ENCODE measurements at places on chromosomes 6 and 20.
A peak's percentile ranks its signal among the peaks of the same experiment; 100 is the strongest.

- no peaks in the 10 kb centered on the region for H3K36me3 ChIP-seq
- H3K27me3 ChIP-seq, result no peaks in the 10 kb centered on the region
- H3K4me3 ChIP-seq, result no peak overlapping the region
- no peak overlapping the region for H3K27ac ChIP-seq
These were observed 111.8 kb downstream of the EDN3 start for GRCh38 chr20:59412181-59412580.

DNA sequence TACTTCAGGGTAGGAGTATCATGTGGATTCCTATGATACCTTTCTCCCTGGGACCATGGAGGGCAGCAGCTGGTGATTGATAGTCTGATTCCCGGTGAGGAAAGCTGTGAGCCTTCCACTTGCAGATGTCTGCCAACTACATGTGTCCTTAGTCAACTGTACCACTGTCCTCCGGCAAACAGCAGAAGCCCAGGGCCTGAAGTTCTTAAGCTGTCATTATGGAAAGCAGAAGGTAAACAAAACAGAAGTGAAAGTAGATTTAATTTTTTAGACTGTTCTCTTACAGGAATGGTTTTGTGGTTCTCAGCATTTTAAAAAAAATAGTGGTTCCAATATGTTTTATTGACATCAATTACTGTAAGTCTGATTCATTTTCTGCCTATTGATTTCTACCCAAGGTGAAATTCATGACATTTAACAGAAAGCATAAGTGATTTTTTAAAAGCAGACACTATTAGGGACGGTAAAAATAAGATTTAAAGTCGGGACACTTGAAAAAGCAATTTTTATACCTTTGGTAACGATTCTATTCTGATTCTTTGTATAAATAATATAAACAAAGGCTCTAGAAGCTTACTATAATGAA is 36.6 kb downstream of the PTPN1 start:
- H3K27ac ChIP-seq, result peak overlapping the region; percentile 20
- H3K36me3 ChIP-seq, result peaks cover 3% of the 10 kb centered on the region
- no peaks in the 10 kb centered on the region for H3K27me3 ChIP-seq
- no peak for DNase-seq

GRCh38 chr20:32674362-32674789 is 635 bp upstream of the C20orf203 start:
- H3K27ac ChIP-seq, result no peak overlapping the region
- peaks cover 14% of the 10 kb centered on the region for H3K4me1 ChIP-seq
- peak; percentile 65 for DNase-seq
- no peaks in the 10 kb centered on the region for H3K27me3 ChIP-seq
- H3K36me3 ChIP-seq, result no peaks in the 10 kb centered on the region

DNA sequence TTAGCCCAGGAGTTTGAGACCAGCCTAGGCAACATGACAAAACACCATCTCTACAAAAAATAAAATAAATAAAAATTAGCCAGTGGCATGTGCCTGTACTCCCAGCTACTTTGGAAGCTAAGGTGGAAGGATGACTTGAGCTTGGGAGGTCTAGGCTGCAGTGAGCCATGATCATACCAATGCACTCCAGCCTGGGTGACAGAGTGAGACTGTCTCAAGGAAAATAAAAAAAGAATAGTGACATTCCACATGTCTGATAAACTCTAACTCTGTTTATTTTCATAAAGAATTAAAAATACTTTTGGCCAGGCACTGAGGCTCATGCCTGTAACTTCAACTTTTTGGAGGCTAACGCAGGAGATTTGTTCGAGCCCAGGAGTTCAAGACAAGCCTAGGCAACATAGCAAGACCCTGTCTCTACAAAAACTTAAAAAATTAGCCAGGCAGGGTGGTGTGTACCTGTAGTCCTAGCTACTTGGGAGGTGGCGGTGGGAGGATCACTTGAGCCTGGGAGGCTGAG is 115.1 kb downstream of the GJA1 start:
- no peaks in the 10 kb centered on the region for H3K4me1 ChIP-seq
- H3K27ac ChIP-seq, result no peak overlapping the region

- no peaks in the 10 kb centered on the region for H3K36me3 ChIP-seq
- DNase-seq, result no peak
- no peaks in the 10 kb centered on the region for H3K27me3 ChIP-seq
- H3K27ac ChIP-seq, result no peak overlapping the region
- no peak overlapping the region for H3K4me3 ChIP-seq
These were observed 30.3 kb downstream of the BANF2 start for GRCh38 chr20:17730071-17730470.

GRCh38 chr20:9402546-9402945 is 111.8 kb upstream of the LAMP5 start:
- H3K36me3 ChIP-seq, result no peaks in the 10 kb centered on the region
- no peak for DNase-seq
- no peaks in the 10 kb centered on the region for H3K27me3 ChIP-seq
- no peak overlapping the region for H3K27ac ChIP-seq
- no peak overlapping the region for H3K4me3 ChIP-seq

GRCh38 chr6:109322825-109323224 is 59.4 kb downstream of the CD164 start:
- no peak overlapping the region for H3K27ac ChIP-seq
- H3K4me3 ChIP-seq, result no peak overlapping the region
- no peaks in the 10 kb centered on the region for H3K36me3 ChIP-seq
- no peak for DNase-seq
- no peaks in the 10 kb centered on the region for H3K4me1 ChIP-seq

- no peaks in the 10 kb centered on the region for H3K36me3 ChIP-seq
- H3K4me1 ChIP-seq, result no peaks in the 10 kb centered on the region
- no peak for DNase-seq
These were observed 97.5 kb downstream of the PRKN start for GRCh38 chr6:162630069-162630468.

GRCh38 chr6:28719275-28719940 is 193.7 kb downstream of the GPX5 start:
- H3K36me3 ChIP-seq, result no peaks in the 10 kb centered on the region
- H3K4me1 ChIP-seq, result no peaks in the 10 kb centered on the region
- no peak overlapping the region for H3K4me3 ChIP-seq
- no peaks in the 10 kb centered on the region for H3K27me3 ChIP-seq
- no peak for DNase-seq

- no peak overlapping the region for H3K4me3 ChIP-seq
- no peak overlapping the region for H3K27ac ChIP-seq
- H3K27me3 ChIP-seq, result no peaks in the 10 kb centered on the region
- no peak for DNase-seq
These were observed 25.1 kb upstream of the FAM8A1 start for GRCh38 chr6:17574866-17575560.

GRCh38 chr6:43172104-43173007 is 1.3 kb downstream of the SRF start:
- peaks cover 13% of the 10 kb centered on the region for H3K36me3 ChIP-seq
- H3K4me3 ChIP-seq, result peak overlapping the region; percentile 72
- H3K27ac ChIP-seq, result peak overlapping the region; percentile 73
- no peak for DNase-seq
- H3K4me1 ChIP-seq, result peaks cover 26% of the 10 kb centered on the region
- H3K27me3 ChIP-seq, result no peaks in the 10 kb centered on the region

GRCh38 chr6:165484178-165484889 is 174.9 kb upstream of the C6orf118 start:
- no peaks in the 10 kb centered on the region for H3K36me3 ChIP-seq
- H3K27ac ChIP-seq, result no peak overlapping the region
- no peak for DNase-seq
- H3K4me1 ChIP-seq, result no peaks in the 10 kb centered on the region

DNA sequence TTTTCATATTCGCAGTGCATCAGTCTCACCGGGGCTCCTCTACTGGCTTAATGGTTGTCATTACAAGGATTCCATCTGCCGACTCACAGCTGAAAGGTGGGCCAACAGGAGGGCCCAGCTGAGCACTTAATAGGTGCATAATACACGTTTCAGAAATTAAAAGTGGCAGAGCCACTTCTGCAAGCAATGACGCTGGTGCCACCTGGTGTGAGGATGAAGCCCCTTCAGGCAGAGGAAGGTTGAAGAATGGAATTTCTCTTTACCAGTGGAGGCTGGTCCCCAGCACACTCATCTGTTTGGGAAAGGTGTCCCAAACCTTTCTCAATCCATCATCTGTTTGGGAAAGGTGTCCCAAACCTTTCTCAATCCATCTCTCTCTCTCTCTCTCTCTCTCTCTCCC is 8.2 kb upstream of the STMND1 start:
- H3K27ac ChIP-seq, result no peak overlapping the region
- no peak overlapping the region for H3K4me3 ChIP-seq
- H3K4me1 ChIP-seq, result no peaks in the 10 kb centered on the region
- H3K36me3 ChIP-seq, result no peaks in the 10 kb centered on the region

DNA sequence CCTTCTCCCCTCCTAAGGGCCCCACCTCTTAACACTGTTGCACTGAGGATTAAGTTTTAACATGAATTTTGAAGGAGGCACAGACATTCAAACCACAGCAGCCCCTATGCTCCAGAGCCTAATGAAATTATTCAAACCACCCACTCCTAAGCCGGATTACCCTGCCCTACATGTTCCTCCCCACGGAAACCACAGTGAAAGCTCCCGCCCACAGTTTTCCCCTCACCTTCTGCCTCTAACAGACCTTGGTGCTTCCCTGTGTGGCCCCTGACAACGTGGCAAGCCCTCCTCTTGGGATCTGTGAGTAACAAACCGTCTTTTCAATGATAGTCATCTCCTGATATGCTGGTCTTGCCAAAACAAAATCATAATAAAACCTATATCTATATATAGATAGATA is 74.8 kb downstream of the RIN2 start:
- H3K4me3 ChIP-seq, result no peak overlapping the region
- no peaks in the 10 kb centered on the region for H3K27me3 ChIP-seq
- no peak overlapping the region for H3K27ac ChIP-seq
- DNase-seq, result no peak
- no peaks in the 10 kb centered on the region for H3K4me1 ChIP-seq

- no peak overlapping the region for H3K27ac ChIP-seq
- no peak overlapping the region for H3K4me3 ChIP-seq
- no peaks in the 10 kb centered on the region for H3K4me1 ChIP-seq
- no peaks in the 10 kb centered on the region for H3K36me3 ChIP-seq
- H3K27me3 ChIP-seq, result no peaks in the 10 kb centered on the region
These were observed 29.5 kb upstream of the TMEM14A start for GRCh38 chr6:52641388-52641787.

GRCh38 chr20:35661908-35662307 is 2.8 kb downstream of the CPNE1 start:
- peak overlapping the region; percentile 88 for H3K4me3 ChIP-seq
- H3K36me3 ChIP-seq, result no peaks in the 10 kb centered on the region
- no peaks in the 10 kb centered on the region for H3K27me3 ChIP-seq
- DNase-seq, result no peak

DNA sequence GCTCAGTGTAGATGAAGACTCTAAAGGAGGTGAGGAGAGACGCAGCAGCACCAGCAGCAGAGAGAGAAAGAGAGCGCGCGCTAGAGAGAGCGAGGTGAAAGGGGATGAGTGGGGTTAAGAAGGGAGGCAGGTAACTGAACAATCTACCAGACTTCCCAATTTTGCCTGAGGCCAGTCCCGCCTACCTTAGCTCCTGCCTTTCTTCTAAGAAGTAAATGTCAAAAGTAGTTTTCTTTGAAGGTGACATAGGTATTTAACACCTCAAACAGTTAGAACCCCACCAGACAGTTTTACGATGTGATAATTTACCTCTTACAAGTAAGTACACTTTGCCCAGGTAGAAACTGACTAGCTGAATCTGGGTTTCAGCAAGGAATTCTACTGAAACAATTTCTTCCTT is 132.0 kb upstream of the EEF1E1 start:
- H3K27ac ChIP-seq, result no peak overlapping the region
- no peak overlapping the region for H3K4me3 ChIP-seq
- no peaks in the 10 kb centered on the region for H3K27me3 ChIP-seq
- no peaks in the 10 kb centered on the region for H3K36me3 ChIP-seq
- DNase-seq, result no peak
- H3K4me1 ChIP-seq, result no peaks in the 10 kb centered on the region

- peaks cover 11% of the 10 kb centered on the region for H3K4me1 ChIP-seq
- H3K27ac ChIP-seq, result peak overlapping the region; percentile 83
- H3K4me3 ChIP-seq, result peak overlapping the region; percentile 91
- no peaks in the 10 kb centered on the region for H3K27me3 ChIP-seq
- H3K36me3 ChIP-seq, result peaks cover 41% of the 10 kb centered on the region
These were observed 1.8 kb downstream of the RPL10A start for GRCh38 chr6:35469751-35470662.

- no peaks in the 10 kb centered on the region for H3K27me3 ChIP-seq
- no peaks in the 10 kb centered on the region for H3K36me3 ChIP-seq
- no peak overlapping the region for H3K4me3 ChIP-seq
- no peaks in the 10 kb centered on the region for H3K4me1 ChIP-seq
These were observed 170.7 kb downstream of the TAF4 start for GRCh38 chr20:61895016-61895415.

DNA sequence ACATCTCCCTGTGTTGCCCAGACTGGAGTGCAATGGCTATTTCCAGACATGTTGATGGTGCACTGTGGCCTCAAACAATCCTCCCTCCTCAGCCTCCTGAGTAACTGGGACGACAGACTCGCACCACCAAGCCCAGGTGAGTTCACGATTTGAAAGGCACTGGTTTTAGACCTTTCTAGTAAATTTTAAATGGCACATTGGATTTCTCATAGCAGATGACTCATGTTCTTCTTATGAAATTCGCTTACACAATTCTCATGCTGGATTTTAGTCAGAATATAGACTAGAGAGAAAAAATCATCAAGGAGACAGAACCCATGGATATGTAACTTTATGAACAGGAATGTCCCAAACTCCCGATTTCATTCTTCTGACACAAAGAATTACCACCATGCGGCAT is 18.1 kb upstream of the PXDC1 start:
- no peaks in the 10 kb centered on the region for H3K27me3 ChIP-seq
- H3K27ac ChIP-seq, result no peak overlapping the region
- H3K36me3 ChIP-seq, result no peaks in the 10 kb centered on the region
- DNase-seq, result no peak
- no peaks in the 10 kb centered on the region for H3K4me1 ChIP-seq
- H3K4me3 ChIP-seq, result no peak overlapping the region

DNA sequence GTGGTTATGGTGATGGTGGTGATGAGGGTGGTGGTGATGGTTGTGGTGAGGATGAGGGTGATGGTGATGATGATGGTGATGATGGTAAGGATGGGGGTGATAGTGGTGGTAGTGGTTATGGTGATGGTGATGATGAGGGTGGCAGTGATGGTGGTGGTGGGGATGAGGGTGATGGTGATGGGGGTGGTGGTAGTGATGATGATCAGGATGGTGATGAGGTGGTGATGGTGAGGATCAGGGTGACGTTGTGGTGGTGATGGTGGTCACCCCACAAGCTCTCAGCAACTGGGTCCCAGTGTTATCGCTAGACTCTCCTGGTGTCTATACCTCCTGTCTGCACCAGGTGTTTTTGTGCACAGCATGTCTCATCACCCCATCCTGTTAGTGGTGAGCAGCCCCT is 85.0 kb downstream of the TMEM242 start:
- no peak for DNase-seq
- H3K4me1 ChIP-seq, result no peaks in the 10 kb centered on the region
- no peaks in the 10 kb centered on the region for H3K27me3 ChIP-seq
- H3K36me3 ChIP-seq, result no peaks in the 10 kb centered on the region
- no peak overlapping the region for H3K4me3 ChIP-seq

DNA sequence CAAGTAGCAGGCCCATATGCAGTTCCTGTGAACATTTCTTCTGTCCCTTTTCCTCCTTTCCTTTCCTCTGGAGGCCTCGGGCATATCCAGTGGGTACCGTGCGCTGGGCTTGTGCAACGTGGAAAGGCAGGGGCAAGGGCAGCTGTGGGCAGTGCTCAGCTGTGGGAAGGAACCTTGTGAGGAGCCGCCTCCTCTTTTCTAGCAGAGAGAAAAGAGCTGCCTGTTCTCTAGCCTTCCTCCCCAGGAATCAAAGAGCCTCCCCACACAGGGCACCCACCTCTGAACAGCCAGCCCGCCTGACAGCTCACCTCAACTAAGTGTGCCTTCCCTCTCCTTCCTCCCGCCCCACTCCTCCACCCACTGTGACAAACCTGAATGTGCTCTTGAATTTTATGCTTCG is 143.3 kb upstream of the HDDC2 start:
- H3K4me1 ChIP-seq, result no peaks in the 10 kb centered on the region
- H3K27me3 ChIP-seq, result no peaks in the 10 kb centered on the region
- DNase-seq, result no peak
- no peak overlapping the region for H3K4me3 ChIP-seq

All from naive thymus-derived CD4-positive, alpha-beta T cell (primary cell).